ENCODE measurements at places on chromosomes 2 and 18.

- peak; percentile 57 for DNase-seq
Observed at GRCh38 chr18:55778788-55779690, 191.0 kb upstream of the TCF4 start.

DNA sequence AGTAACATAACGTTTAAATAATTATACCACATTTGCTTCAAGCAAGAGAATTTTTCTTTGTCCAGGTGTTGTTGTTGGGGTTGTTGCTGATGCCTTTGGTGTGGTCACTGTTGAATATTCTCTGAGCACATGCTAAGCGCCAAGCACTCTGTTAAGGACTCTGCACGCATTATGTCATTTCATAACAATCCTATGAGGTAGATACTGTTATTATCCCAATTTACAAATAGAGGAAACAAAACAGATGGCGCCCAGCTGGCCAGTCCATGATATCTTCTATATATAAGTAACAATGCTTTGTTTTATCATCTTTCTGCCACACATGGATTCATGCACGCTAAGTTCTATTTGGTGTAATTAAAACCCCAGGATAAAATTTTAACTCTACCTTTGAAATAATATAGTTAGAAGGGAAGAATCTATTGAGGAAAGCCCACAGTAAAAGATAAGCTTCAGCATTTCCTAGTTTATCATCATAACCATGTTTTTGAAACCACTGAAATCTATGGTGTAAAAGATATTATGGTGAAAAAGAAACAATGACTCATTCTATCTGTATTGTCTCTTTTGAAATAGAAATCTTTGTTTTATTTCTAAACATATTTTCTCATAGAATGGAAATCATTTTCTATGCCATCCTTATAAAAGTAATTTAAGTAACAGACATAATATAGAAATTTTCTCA, 199.7 kb downstream of the PID1 start:
- peak; percentile 12 for DNase-seq

DNA sequence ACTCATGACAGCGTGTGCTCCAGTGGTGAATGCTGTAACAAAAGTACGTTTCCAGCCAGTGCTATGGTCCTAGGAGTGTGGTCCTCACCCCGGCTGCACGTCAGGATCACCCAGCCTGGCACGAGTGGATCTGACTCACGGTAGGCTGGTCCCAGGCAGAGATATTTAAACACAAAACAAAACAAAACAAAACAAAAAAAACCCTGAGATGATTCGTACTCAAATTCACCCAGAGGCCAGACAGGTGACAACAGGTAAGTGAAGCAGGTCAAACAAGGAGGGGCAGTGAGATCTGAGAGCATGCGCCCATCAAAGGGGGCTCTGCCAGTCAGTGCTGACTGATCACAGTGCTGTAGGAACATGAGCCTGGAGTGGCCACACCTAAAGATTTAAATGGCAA, 43.2 kb downstream of the C2orf76 start:
- no peak for DNase-seq

DNA sequence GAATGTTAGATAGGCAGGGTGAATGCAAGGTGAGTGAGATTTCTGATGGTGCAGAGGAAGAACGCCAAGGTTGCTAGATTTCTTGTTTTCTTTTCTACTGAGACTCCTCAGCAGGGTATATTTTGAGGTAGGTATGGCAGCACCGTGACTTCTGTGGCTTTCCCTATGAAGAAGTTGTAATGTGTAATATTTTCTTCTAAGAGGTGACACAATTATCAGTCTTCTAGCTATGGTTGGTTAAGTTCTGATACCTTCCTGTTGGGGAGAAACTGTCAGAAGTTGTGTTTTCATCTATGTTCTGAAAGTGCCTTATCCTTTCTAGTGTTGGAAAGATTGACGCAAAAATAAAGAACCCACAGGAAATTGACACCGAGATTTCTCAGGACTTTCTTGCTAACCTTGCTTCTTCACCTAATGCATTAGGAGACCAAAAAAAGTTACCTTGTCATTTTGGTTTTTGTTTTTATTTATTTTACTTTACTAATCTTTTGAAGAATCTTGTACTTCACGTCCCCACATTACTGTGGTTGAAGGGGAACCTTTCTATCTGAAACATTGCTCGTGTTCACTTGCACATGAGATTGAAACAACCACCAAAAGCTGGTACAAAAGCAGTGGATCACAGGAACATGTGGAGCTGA, 11.9 kb downstream of the IL18R1 start:
- DNase-seq: no peak

GRCh38 chr2:158567208-158567607, 110.5 kb downstream of the PKP4 start:
- DNase-seq: no peak

GRCh38 chr2:50492477-50492851, 539.5 kb downstream of the NRXN1 start:
- DNase-seq: peak; percentile 43

DNA sequence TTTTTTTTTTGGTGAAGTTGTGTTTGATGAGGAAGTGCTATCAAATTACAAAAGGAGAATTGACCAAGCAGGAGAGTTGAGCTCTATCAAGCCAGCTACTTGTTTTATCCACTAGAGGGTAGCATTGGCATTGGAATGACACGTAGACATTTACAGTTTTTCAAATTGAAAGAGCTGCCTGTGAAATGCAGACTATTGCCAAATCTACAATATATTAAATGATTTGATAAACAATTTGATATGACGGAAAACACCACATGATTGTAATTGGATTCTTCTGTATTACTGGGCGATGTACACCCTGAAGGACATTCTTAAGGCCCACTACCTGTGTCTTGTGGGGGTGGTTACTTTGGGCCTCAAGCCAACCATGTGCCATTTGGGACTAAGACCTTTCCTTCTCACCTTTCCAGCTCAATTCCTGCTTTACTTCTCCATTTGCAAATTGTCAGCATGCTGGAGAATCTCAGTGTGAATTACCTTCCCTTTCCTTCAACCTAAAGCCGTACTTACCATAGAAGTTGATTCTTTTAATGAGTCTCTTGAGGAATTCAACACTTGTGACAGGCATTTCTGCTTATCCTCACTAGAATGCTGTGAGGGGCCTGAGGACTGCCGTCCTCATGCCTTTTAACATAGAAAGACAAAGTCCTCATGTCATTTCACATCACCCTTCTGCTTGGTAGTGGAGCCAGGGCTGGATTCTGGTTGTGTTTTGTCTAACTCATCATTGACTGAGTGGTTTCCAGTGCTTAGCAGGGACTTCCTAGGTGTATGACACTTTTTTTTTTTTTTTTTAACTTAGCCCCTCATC, 134.8 kb upstream of the THUMPD2 start:
- DNase-seq: peak; percentile 60

DNA sequence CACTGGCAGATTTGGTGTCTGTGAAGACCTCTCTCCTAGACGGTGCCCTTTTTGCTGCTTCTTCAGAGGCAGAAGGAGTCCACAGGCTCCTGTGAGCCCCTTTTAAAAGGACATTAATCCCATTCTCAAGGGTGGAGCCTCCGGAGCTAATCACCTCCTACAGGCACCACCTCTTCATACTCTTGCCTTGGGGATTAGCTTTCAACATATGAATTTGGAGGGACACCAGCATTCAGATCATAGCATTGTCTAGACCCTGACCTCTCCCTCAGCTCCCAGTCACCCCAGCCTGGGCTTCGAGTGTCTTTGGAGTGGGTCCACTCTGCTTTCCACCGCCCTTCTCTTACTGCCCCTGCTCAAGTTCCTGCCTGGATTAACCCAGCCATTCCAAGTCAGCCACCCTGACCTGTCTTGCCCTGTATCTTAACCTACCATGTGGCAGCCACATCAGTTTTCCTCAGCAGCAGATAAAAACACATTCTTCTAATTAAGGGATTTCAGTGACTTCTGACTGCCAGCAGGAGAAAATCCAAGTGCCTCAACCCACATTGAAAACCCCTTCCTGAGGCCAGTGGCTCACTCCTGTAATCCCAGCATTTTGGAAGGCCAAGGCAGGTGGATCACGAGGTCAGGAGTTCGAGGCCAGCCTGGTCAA, 6.1 kb upstream of the NCL start:
- DNase-seq: no peak
